DMS 273 treated with DMSO at 0.1 percent for 48 hours (cell line): ENCODE measurements at places on chromosomes 2 and 18.
A peak's percentile ranks its signal among the peaks of the same experiment; 100 is the strongest.

- no peak for DNase-seq
Measured at GRCh38 chr2:191195021-191195420, 44.2 kb upstream of the STAT4 start.

- DNase-seq: no peak
Measured at GRCh38 chr18:52287151-52287550, 52.8 kb upstream of the DCC start.

DNA sequence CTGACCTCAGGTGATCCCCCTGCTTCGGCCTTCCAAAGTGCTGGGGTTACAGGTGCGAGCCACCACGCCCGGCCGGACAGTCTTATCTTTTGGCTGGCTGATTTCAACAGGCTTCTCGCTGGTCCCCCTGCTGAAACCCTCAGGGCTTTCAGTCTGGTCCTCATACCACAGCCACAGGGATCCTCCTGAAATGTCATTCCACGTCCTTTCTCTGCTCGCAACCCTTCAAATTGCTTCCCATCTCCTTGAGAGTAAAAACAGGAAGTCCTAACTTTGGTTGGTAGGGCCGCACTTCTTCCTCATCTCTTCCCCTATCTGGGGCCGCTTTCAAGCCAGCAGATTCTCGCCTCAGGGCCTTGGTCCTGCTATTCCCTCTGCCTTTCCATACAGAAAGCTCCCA, 1.4 kb upstream of the CAB39 start:
- DNase-seq: no peak

DNA sequence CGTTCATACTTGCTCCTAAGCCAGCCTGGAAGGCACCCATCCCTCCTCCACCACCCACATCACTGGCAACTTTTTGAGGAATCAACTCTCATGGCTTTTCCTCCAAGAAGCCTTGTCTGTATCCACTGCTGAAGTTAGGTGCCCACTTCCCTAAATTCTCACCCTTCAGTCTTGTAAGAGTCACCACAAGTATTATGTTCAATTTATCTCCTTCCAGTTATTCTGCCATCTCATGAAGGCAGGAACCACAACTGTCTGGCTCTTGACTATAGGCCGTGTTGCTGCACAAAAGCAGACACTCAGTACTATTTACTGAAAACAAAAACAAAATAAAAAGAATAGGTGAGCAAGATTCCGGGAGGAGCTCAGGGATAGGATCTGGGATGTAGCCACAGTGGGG, 234.8 kb downstream of the CYRIA start:
- DNase-seq: no peak

DNA sequence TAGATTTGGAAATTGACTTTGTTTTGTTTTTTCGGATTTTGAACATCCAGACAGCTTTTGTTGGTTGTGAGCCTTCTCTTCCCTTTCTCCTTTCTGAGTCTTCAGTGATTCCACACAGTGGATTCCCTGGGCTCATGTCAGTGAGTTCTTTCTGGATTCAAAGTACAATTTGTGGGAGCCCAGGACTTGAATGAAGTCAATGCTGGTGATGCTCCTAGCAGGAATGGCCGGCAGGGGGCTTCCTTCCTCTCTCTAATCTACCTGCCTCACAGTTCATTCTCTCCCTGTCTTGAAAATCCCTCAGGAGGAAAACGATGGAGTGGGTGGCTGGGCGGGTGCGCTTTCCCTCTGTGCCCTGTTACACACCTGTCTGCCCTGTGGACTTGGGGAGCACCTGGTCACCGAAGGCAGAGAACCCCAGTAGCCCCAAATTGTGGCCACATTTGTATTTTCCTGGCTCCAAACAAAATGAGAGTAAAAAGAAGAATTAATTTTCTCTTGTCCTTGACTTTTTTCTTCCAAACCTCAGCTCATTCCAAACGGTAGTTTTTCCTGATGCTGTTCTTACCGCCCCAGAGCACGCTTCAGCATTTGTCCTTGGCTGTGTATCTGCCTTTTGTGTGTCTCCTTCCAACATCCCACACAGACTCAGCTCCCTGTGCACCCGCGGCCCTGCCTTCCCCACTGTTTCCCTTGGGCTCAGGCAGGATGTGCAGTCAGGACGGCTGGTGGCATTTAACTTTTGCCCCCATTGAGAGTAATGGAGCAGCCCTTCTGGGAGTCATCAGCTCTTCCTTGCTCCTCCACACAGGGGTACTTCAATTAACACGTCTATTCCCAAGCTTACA, 86.6 kb downstream of the MARCO start:
- DNase-seq: no peak

DNA sequence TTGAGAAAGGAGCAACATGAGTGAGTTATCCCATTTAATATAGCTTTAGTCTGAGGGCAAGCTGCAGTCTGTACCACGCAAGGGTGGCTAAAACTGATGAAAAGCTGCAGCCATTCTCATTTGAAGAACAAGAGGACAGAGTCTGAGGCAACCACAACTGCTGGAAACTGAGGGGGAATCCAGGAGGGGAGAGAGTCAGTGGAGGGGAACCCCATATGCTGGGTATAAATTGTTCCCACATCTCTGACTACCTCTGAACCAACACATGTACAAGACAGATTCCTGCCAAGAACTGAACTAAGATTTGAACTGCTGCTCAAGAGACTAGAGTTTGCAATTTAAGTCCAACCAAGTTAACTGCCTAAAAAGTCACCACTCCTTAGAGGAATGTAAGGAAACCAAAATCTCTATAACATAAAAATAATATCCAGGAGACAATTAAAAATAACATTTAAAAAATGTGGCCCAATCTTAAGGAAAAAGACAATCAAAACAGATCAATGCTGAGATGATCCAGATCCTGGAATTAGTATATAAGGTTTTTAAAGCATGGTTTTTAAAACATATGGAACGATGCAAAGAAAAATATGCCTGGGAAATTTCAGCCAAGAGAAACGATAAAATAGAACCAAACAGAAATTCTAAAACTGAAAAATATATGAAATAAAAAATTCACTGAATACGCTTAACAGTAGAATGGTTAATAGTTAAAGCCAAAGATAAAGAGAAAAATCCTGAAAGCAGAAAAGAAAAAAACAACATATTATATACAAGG, 11.2 kb downstream of the CWC22 start:
- DNase-seq: no peak

DNA sequence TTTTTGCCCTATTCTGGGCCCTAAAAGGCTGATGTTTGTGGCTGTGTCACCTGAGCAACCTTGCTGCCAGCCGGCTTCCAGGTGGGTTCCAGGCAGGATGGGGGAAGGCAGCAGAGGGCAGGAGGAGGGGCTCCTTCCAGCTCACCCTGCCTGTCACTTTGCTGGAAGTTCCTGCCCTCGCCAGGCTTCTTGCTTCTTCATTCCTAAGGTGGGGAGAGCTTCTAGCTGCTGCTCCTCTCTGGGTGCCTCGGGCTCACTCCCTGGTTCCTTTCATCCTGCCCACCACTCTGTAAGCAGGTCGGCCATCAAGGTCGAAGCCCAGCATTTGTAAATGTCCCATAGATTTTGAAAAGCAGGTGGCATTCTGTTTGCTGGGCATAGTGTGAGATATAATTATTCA, 249.4 kb upstream of the HS6ST1 start:
- DNase-seq: no peak

DNA sequence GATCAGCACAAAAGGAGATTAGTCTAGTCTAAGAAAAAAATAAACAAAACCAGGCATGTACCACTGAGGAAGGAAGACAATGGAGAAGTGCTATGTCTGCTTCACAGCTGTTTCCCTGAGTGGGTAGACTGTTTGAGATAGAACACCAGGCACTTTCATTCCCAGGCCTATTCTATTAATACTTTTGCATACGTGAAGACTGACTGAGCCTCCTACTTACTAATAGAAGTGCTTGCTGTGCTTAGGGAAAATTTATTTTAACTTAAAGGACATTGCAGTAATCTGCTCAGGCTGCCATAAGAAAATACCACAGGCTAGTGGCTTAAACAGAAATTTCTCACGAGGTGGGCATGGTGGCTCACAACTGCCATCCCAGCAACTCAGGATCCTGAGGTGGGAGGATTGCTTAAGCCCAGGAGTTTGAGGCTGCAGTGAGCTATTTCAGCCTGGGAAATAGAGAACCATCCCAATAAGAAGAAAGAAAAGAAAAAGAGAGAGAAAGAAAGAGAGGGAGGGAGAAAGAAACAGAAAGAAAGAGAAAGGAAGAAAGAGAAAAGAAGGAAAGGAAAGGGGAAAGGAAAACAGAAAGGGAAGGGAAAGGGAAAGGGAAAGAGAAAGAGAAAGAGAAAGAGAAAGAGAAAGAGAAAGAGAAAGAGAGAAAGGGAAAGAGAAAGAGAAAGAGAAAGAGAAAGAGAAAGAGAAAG, 33.0 kb downstream of the CMPK2 start:
- DNase-seq: no peak

GRCh38 chr2:150610670-150611279, 123.3 kb upstream of the RND3 start:
- DNase-seq: no peak

DNA sequence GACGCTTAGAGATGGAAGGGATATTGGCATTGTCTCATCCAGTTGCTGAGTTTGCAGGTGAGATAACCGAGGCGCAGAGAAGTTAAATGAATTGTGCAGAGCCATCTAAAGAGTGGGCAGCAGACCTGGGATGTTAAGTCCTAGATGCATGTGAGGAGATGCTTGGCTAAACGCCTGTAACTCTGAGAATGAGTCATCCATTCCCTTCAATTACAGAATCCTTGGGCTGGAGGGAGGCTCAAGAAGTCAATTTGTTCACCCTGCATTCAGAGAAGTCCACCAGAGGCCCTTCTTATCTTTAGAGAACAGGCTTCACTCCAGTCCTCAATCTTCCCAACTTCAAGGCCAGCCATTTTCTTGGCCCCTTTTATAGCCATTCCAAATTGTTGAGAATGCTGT, 1.6 kb downstream of the EHD3 start:
- DNase-seq: peak; percentile 7

- DNase-seq: no peak
Measured at GRCh38 chr2:175036582-175037018, 31.4 kb upstream of the CHN1 start.

- no peak for DNase-seq
Measured at GRCh38 chr18:69400976-69401225, 213 bp downstream of the DOK6 start.

DNA sequence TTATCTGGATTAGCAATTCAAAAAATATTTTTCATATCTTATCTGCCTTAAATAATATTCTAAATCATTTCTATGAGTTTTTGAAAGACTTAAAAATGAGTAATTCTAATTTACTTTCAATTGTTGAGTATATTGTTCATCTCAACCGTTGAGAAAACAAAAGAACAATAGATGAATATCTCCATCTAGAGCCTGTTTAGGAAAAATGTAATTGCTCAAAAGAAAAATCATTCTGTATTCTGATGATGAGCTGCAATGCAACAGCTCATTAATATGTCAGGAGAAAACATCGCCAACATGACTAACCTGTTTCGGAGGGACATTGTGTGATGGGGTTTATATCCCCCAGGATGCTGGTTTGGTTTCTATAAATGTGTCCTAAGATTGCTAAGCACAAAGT, 417.6 kb downstream of the SUCLG1 start:
- DNase-seq: no peak

DNA sequence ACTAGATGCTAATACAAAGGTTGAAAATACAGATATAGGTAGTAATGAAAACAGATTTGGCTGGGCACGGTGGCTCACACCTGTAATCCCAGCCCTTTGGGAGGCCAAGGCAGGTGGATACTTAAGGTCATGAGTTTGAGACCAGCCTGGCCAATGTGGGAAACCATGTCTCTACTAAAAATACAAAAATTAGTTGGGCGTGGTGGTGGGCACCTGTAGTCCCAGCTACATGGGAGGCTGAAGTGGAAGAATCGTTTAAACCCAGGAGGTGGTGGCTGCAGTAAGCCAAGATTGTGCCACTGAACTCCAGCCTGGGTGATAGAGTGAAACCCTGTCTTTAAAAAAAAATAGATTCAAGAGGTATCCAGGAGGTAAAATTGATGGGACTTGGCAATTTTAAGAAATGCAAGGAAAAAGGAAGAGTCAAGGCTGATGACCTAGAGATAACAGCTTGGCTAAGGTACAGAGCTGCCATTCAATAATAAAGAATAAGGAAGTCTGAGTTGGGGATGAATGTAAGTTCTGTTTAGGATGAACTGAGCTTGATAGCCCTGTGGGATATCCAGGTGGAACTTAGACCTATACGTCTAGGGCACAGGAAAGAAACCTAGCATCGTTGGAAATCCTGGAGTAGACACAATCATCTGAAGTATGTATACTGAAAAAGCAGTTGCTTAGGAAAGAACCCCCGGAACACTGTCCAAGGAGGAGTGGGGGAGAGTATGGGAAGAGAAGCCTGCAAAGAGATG, 9.1 kb downstream of the MAT2A start:
- DNase-seq: no peak

DNA sequence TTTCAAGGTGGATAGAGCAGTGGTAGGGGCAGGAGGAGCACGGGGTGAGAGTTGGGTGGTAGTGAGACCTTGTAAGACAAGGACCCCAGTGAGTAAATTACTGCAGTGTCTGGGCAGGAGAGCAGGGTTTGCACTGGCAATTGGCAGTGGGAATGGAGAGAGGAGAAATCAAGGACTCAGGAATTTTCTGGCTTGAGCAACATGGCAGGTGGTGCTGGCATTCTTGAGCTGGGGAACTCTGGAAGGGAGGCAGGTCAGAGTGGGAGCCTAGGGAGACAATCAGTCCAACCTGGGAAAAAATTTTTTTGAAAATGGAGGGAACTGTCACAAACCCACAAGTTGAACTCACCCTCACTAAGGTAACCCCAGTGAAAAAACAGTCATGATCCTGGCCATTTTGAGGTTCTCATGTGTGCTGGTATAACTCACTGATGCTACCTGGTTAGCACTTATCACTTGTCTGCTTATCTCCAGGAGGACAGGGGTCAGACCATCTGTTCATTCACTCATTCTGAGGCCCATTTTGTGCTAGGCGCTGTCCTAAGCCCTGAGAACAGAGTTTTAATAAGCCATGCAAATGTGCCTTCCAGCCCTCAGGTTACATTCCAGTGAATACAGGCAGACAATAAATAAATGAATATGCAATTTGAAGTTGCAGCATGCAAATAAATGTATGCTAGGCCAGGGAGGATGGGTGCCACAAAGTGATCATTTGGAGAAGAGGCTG, 92.2 kb upstream of the SEC11C start:
- DNase-seq: no peak

DNA sequence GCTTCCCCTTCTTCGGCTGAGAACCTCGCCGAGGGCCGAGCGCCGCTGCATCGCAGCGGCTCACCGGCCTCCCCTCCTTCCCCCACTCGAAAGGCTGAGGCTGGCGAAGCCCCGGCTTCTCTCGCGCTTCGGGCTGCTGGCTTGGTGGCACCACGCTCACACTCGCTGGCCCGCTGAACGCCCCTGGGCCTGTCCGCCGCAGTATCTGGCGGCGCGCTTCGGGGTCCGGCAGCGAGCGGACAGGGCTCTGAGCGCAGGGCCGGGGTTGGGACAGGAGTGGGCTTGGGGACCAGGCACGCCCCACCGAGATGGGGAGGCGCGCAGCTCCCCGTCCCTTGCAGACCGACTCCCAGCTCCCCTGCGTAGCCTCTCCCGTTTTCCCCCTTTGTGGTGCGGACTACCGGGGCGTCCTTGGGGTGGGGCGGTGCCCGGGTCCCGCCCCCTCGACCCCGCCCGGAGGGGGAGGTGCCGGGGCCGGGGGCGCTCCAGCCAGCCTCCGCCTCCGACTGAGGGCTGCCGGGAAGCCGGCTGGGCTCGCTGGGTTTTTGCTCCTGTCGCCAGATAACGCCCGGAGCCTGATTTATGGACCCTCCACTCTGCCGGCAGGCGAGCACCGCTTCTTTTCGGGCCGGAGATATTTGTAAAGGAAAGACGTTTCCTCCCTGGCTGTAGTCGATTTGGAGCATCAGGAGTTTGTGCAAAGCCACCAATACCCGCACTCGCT, 3.8 kb downstream of the GBX2 start:
- no peak for DNase-seq

GRCh38 chr2:10380048-10380926, 67.8 kb downstream of the ODC1 start:
- no peak for DNase-seq

GRCh38 chr2:197097578-197098366, 171.3 kb upstream of the PGAP1 start:
- DNase-seq: no peak
